DMS53 (cell line): ENCODE measurements at places on chromosomes 16 and 17.
A peak's percentile ranks its signal among the peaks of the same experiment; 100 is the strongest.

DNA sequence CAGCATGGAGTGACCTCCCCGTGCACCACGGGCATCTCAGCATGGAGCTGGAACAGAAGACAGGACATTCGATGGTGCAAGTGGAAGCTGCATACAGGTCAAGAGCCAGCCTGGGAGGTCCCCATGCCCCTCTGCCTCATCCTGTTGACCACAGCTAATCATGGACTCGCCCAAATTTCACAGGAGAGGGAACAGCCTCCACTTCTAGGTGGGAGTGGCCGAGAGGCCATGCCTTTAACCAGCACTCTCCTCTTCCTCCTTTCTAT, 3.8 kb upstream of the SLC47A2 start:
- no peak for DNase-seq

- DNase-seq, result peak; percentile 91
These were observed 12.3 kb downstream of the CES4A start for GRCh38 chr16:67000384-67001351.

DNA sequence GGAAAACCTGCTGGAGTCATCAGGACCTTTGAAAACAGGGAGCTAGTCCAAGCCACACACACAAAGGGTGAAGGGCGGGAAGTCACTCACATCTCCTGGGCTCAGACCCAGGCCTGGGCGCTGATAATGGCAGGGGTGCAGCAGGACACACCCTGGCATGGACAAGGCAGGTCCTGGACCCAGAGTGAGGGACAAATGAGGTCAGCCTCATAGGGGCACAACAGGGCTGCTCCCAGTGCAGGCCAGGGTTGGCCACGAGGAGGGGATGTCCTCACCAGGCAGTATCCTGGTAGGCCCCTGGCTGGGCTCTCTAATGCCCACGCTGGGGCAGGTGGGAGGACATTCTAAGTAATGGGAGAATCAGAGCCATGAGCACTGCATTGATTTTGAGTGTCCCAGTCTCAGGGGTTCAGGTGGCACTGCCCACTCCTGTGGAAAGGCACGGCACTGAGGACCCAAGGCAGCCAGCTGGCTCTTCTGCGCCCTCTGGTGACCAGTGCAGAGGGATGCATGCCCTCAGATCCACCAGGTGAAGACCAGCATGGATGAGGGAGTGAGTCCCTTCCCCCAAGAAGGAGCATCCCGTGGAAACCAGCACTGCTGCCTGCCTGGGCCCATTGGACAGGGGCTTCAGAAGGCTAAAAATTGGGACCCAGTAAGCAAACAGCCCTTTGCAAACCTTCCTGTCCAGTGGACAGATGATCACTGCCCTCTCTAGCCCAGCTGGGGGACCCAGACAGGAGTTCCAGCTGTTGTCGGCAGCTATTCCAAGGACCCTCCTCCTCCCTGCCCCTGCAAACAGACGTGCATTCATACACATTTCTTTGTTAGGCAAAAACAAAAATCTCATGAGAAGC, 23.4 kb upstream of the SREBF1 start:
- peak; percentile 73 for DNase-seq

DNA sequence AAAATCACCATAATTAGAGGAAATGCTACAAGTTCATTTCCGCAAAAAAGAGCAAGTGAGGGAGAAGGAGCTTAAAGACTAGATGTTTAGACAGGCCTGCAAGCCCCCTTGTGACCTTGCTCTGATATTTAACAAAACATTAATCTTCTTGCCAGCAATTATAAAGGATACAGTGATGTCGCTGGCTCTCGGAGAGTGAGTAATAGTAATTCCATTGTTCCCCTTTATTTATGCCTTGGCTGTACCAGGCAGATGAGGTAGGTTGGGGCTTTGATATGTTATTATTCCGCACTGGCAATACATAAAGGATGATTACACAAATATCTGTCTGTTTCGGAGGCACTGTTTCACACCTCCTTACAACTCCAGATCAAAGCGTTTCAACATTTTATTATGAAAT, 204.8 kb upstream of the SALL1 start:
- no peak for DNase-seq

GRCh38 chr16:66486199-66486772, 59.2 kb downstream of the BEAN1 start:
- DNase-seq, result no peak

DNA sequence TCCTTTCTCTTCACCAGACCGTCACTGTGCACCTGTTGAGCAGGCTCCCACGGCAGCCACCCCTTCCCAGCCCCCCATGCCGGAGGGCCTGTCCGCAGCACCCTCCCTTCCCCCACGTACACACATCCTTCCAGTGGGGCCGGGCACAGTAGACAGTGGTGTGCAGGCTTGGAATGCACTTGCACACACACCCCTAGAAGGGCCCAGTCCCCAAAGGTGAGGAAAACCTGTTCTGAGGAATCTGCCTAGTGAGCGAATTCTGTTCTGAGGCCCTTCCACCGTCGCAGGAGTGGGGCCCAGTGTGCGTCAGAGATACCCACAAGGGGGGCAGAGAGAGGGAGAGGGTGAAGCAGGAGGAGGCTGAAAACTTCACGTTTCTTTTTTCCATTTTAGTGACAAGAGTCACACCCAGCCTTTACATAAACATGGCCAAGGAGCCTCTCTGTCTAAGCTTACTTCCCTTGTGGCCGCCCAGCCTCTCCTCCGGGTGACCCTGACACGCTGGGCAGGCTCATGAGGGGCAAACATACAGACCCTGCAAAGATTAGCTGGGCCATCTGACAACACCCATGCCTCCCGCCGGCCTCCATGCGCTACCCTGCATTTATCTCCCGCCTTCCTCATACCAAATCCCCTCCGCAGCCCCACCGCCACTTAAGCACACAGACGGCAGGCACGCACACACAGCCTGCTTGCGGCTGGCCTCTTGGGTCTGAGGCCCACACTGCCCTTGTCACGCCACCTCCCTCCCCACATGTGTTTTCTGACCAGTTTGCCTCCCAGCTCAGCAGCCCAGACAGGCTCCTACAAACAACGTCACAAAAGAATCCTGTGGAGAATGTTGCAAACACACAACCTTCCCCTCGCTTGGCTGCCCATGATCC, 1.8 kb downstream of the ZBTB4 start:
- DNase-seq, result no peak

DNA sequence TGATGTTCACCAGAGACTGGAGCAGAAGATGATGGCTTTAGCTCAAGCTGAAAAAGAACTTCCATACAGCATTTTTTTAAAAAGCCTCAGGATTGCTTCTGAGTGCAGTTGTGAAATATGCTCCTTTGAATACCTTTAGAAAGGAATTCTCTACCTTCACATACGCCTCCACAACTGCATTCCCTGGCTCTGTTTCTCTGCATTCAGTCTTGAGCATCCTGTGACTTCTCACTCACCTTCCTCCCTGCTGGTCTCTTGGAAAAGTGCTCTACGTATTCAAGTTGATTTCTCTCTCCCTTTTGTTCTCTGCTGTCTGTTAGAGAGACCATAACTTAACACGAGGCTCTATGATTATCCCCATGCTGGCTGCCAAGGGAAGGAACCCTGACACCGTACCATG, 34.5 kb downstream of the HS3ST2 start:
- no peak for DNase-seq

- no peak for DNase-seq
These were observed 118.6 kb downstream of the PRKCA start for GRCh38 chr17:66420961-66421371.

DNA sequence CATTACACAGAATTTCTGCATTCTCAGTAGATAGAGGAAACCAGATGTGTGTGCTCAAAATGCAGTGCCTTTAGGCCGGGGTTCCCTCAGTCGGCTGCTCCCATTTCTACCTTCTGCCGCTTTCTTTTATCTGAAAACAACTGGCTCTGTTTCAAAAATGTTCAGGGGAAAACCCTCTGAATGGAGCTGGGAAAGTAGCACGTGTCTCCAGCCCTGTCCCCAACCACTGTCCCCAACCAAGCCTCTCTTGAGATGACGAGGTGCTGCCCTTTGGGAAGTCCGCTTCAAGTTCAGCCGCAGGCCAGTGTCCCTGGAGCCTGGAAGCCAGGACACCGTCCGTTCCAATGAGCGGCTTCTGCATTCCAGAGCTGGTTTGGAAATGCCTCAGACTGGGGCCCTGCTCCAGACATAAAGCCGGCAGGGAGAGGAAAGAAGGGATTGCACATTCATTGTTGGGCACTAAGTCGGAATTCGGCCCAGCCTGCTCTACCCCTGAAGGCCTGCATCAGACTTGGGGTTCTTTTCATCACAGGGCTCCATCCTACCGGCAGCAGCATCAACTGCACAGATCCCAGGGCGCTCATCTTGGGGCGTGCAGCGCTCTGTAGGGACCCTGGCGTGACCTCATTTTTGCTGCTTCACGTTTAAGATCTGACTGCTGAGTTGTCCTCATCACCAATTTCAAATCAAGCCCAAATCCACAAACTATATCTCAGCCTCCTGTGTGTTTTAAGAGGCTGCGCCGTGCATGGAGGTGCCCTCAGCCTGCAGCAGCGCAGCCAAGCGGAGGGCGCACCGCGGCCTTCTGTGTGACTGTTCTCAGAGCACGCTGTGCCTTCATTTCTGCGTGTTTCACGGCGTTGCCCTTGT, 111.3 kb downstream of the BANP start:
- DNase-seq, result no peak

- peak; percentile 84 for DNase-seq
These were observed 225.9 kb downstream of the SEC14L1 start for GRCh38 chr17:77366558-77367245.

- peak; percentile 54 for DNase-seq
These were observed at the start of gene VTN for GRCh38 chr17:28370035-28370743. Gene VTN (minus strand): TSS chr17:28370307. CDS start chr17:28370203, 104 bp downstream.

DNA sequence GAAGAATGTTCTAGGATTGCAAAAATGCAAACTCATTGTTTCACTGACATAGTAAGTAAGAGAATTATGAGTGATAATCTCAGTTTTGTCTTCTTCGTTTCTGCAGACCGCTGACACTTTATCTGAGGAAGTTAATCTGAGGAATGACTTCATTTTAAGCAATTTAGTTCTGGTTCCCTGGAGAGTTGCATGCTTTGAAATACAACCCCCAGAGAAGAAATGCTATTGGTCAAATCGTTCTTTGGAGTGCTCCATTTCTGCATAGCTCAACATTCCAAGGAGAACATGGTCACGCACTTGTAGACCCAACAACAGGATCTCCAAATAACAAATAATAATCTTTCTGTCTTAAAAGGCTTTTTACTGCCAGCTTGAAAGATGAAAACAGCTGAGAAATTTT, 427.1 kb downstream of the GRIN2A start:
- no peak for DNase-seq

DNA sequence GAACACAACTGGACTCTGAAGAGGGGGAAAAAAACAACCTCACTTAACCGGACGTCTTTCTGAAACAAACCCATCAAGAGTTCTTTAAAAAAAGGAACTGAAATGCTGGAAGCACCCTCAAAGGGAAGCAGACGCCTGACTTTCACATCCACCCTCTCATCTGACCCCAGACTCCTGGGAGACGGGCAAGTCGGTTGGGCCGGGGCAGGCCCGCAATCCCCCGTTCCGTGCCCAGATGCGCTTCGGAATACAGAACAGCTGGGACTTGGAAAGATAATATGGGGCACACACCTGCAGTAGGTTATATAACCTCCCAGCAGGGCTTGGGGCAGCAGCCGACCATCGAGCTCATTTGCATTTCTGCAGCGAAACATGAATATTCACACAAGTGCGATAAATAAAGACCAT, 3.7 kb downstream of the ARHGAP27 start:
- peak; percentile 81 for DNase-seq

- DNase-seq, result no peak
These were observed 16.9 kb upstream of the RNF213 start for GRCh38 chr17:80243526-80244433.

DNA sequence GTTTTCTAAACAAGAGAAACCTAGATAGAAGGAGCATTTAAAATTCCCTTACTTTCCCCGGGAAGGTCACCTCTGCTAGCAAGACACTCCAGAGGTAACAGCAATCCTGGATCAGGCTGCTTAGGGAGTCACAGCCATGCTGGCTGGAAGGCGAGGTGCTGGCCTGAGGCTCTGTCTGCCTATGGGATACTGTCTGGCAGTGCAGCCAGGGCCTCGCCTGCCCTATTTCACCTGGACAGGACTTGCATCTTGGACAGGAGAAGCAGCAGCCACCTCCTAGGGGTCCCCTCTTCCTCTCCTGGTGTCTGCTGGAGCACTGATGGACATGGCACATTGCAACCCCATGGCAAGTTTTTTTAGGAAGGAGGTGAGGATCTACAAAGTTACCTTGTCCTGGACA, 15.1 kb downstream of the FA2H start:
- DNase-seq, result no peak

GRCh38 chr17:27218719-27219488, 75.0 kb upstream of the WSB1 start:
- DNase-seq, result no peak

DNA sequence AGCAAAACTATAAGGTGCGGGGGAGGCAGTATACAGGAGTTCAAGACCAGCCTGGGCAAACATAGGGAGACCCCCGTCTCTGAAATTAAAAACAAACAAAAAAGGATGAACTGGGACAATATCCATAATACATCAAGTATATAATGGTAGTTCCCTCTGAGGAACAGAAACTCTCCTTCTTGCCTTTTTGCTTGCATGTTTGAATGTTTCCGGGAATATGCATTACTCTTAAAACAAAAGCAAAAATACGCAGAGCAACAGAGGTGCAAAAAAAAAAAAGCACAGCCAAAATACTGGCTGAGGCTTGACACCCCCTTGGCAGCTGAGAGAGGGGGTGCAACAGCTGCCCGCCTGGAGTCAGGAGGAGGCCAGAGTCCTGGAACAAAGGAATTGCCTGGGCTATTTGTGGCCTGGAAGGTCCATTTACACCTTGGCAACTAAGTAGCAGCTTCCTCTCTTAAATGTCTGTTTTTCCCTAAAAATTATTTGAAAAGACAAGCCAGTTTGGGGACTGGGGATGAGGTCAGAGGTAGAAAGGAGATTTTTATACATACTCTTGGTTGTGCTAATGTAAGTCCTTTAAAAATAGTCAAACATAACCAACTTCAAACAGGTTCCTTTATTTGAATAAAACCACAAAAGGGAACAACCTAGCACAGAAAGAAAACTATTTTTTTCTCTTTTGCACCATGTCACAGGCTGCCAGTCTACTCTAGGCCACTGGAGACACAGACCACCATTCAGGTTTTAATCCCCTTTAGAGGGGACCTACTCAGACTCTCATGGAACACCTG, 19.5 kb downstream of the USP7 start:
- no peak for DNase-seq

- DNase-seq, result peak; percentile 83
These were observed 671 bp downstream of the DGKE start for GRCh38 chr17:56834380-56835263.

- DNase-seq, result peak; percentile 77
These were observed 439 bp downstream of the TRIM25 start for GRCh38 chr17:56913353-56913866.

- peak; percentile 40 for DNase-seq
These were observed 646 bp downstream of the KIF22 start for GRCh38 chr16:29790949-29791844.

GRCh38 chr17:2025220-2025621, at the start of gene RTN4RL1:
Gene RTN4RL1 (minus strand): TSS chr17:2025334. CDS start chr17:2024865, 469 bp downstream.
- peak; percentile 65 for DNase-seq

- no peak for DNase-seq
These were observed 51.8 kb upstream of the MAP3K14 start for GRCh38 chr17:45368651-45369050.

DNA sequence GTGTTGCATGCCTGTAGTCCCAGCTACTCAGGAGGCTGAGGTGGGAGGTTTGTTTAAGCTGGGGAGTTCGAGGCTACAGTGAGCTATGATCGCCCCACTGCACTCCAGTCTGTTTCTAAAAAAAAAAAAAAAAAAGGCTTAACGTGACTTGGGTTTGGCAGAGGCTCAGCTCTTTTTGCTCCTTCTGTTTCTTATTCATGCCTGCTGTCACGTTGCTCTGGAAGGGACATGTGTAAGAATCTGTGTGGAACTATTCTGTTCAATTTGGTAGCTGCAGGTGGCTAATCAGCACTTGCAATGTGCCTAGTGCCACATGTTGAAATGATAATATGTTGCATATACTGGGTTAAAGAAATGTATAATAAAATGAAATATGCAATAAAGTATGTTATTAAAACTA, 20.9 kb upstream of the SYT17 start:
- no peak for DNase-seq
